ENCODE measurements at places on chromosomes 3 and 15.
A peak's percentile ranks its signal among the peaks of the same experiment; 100 is the strongest.

GRCh38 chr3:178381971-178382448, 154.2 kb upstream of the KCNMB2 start:
- no peak for DNase-seq

- DNase-seq, result no peak
Observed at GRCh38 chr15:78996894-78997275, 52.0 kb upstream of the CTSH start.

- no peak for DNase-seq
Observed at GRCh38 chr3:58042947-58043707, 34.9 kb downstream of the FLNB start.

DNA sequence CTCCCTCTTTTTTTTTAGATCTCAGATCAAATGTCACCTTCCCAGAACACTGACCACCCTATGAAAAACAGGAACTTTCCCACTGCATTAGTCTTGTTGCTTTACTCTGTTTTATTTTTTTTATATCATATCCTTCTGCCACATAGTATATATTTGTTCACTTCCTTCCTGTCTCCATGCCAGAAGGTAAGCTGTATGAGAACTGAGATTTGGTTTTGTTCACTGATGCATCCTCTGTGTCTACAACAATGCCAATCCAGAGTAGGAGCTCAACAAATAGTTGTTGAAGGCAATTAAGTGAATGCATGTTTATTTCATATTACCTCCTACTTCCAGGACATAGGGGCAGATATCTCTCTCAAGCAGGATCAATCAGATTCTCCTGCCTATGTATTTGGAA, 114.4 kb downstream of the TPRG1 start:
- DNase-seq, result no peak

DNA sequence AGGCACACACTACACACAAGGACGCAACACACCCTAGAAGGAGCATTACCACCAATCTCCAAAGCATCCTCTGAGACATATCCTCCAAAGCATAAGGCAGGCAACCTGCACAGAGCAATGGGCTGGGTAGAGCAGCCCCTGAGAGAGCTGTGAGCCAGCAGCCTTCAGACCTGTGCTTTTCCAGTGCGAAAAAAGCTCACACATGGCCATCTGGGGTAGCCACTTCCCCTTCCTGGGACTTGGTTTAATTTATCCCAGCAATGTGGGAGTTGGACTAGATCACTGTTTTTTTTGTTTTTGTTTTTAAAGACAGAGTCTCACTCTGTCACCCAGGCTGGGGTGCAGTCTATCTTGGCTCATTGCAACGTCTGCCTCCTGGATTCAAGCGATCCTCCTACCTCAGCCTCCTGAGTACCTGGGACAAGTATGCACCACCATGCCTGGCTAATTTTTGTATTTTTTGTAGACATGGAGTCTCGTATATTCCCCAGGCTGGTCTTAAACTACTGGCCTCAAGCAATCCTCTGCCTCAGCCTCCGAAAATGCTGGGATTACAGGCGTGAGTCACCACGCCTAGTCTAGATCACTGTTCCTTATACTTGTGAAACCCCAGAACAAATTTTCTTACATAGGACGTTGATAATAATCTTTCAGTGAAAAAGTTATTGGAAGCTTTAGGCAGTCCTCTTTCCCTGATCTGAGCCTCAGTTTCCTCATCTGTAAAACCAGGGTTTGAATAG, 18.9 kb downstream of the PTPN23 start:
- no peak for DNase-seq

GRCh38 chr3:172680684-172681083, 30.2 kb downstream of the NCEH1 start:
- DNase-seq, result no peak

- no peak for DNase-seq
Observed at GRCh38 chr15:87736401-87736800, 520.1 kb downstream of the NTRK3 start.

DNA sequence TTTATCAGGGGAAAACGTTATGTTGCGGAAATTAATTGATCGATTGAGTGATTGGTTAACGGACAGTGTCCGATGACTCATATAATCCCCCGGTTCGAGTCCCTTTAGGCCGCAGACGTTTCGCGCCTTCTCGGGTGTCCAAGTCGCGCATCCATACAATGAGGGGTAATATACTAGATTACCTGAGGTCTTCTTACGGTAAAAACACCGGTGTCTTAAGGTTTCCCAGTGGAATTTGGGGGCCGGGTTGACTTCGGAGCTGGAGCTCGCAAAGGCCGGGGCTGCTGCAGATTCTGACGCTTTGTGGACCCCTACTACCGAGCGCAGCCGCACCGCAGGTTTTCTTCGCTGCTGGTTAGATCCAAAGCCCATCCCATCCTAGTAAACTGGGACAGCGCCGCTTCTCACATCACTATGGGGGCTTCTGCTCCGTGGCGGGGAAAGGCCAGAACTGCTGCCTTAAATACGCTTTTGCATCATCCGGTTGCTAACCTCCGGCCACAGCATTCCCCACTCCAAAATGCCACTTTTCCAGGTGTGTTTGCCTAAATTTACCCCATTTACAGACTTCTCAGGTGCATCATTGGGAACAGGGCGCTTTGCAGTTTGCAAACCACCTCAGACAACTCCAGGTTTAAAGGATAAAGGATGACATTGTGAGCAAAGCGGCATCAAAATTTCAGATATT, 858 bp upstream of the SACM1L start:
- DNase-seq, result peak; percentile 43

DNA sequence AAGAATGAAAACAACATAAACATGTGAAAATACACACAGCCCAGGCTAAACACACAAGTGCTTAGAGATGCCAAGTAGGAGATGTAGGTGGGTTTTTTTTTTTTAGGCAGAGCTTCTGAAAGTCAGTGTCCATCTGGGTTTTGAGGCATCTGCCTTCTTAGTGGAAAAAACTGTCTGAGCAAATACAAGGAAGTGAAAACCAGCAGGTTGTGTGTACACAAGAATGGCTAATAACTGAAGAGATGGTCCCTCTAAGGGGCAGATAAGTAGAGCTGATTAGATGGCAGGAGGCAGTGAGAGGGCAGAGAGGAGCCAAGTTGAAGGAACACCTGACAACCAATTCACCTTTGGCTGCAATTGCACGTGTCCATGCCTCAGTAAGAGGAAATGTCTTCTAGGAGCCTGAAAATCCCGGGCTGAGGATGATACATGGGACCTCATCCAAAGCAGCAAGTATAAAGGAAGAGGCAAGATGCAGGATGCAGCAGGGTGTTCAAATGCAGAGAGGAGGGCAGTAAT, 34.9 kb downstream of the CYP19A1 start:
- no peak for DNase-seq

GRCh38 chr3:175695251-175695650, 836.1 kb downstream of the NAALADL2 start:
- no peak for DNase-seq

GRCh38 chr3:14375192-14375591, 27.2 kb upstream of the SLC6A6 start:
- no peak for DNase-seq

DNA sequence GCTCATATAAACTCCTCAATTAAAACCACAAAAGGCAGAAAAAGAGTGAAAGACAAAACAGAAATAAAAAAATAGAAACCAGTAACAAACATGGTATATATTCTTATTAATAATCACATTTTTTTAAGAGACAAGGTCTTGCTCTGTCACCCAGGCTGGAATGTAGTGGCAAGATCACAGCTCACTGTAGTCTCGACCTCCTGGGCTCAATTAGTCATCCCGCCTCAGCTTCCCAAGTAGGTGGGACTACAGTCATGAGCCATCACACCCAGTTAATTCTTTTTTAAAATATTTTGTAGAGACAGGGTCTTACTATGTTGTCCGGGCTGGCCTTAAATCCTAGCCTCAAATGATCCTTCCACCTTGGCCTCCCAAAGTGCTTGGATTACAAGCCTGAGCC, 37.1 kb downstream of the FAM240A start:
- DNase-seq, result no peak

DNA sequence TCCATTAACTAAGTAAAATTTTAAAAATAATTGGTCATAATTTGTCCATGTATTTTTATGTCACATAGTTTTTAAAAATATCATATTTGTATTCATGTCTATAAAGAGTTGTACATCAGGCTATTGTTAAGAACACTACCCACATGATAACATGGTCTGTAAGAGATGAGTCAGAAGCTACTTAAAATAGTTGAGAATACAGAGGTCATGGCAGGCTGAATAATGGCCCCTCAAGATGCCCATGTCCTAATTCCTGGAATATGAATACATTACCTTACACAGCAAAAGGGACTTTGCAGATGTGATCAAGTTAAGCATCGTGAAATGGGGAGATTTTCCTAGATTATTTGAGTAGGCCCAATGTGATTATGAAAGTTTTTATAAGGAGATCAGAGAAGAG, 782.9 kb upstream of the GOLIM4 start:
- DNase-seq, result no peak

DNA sequence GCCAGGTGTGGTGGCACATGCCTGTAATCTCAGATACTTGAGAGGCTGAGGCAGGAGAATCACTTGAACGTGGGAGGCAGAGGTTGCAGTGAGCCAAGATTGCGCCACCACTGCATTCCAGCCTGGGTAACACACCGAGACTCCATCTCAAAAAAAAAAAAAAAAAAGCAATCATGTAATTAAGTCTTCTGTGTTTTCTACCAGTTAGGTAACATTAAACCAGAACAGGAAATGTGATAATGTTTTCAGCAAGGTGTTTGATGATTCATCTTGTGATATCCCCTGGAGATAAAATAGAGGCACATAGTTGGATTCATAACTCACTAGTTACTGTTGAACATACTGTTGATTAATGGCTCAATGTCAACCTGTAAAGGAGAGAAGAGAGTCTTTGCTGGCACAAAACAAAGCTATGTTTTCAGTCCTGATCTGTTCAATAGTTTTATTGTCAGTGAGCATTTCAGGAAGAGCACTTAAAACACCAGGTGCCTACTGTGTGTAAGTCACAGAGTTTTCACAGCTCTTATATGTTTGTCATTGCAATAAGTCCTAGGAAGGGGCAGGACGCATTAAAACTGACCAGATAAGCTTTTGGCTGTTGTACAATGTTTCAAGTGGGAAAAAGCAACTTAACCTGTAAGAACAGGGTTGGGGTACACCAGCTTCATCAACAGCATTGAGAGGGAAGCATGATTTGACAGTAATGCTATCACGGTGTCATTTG, 19.5 kb downstream of the DNAJB11 start:
- no peak for DNase-seq

- DNase-seq, result no peak
Observed at GRCh38 chr3:33624756-33625155, 93.3 kb downstream of the CLASP2 start.

All from HEK293T (cell line).